ENCODE measurements at places on chromosomes 5 and 9. TPM values are rescaled to one million over a fixed set of nuclear protein-coding genes. Genes with fewer than 3 reads are reported as not detected.

Gene CDH6
- total RNA-seq: 3.1 TPM

Gene PCDHA12
- total RNA-seq: 0.23 TPM

Gene IL4
- total RNA-seq: not detected

Gene PCDHGB2
- total RNA-seq: 10.1 TPM

Gene C5orf58
- total RNA-seq: not detected

Gene HAVCR1
- 0.46 TPM for total RNA-seq

Gene IL33
- 154 TPM for total RNA-seq

Gene TRPM3
- 0.49 TPM for total RNA-seq

Gene GOLM1
- 55.2 TPM for total RNA-seq

Gene MRPS2
- 30.5 TPM for total RNA-seq

Gene C9orf153
- 0.12 TPM for total RNA-seq

Gene PTPDC1
- 26.0 TPM for total RNA-seq

Gene ARL14EPL
- not detected for total RNA-seq

Gene HIGD2A
- 71.2 TPM for total RNA-seq

Gene TEX48
- total RNA-seq: not detected

Gene LCP2
- total RNA-seq: 73.0 TPM

Gene SAXO1
- total RNA-seq: 0.40 TPM

Gene SEMA5A
- 23.4 TPM for total RNA-seq

Gene CNTNAP3
- 7.5 TPM for total RNA-seq

Gene BTNL9
- 23.5 TPM for total RNA-seq

Gene FXN
- total RNA-seq: 3.6 TPM

Gene RXRA
- 24.2 TPM for total RNA-seq

Gene PDCD1LG2
- 6.7 TPM for total RNA-seq

Gene SLC1A3
- 21.0 TPM for total RNA-seq

Gene CCL19
- 19.9 TPM for total RNA-seq

Gene PCDHB6
- total RNA-seq: 1.7 TPM

Gene ENTPD2
- 3.2 TPM for total RNA-seq

Gene SNAPC3
- 23.6 TPM for total RNA-seq

Gene FBLL1
- total RNA-seq: 1.1 TPM

Gene CCL28
- total RNA-seq: 6.4 TPM

Gene FYB1
- total RNA-seq: 33.9 TPM

Gene SLCO6A1
- total RNA-seq: not detected

Gene TRIM7
- total RNA-seq: 3.8 TPM

Gene PRRX2
- total RNA-seq: 2.2 TPM

Gene ITGA1
- total RNA-seq: 119 TPM

Gene WWC1
- 60.8 TPM for total RNA-seq

Gene PRR16
- total RNA-seq: 5.9 TPM

Gene ECM2
- 3.1 TPM for total RNA-seq

Gene ENTPD8
- total RNA-seq: 0.28 TPM

Gene IL31RA
- total RNA-seq: 0.21 TPM

Gene NMUR2
- total RNA-seq: not detected

Gene EFNA5
- 12.4 TPM for total RNA-seq

Gene C9orf50
- total RNA-seq: 0.15 TPM

Gene SPATA31C1
- not detected for total RNA-seq

Gene SNX18
- total RNA-seq: 43.4 TPM

Gene SOHLH1
- not detected for total RNA-seq

Gene C9orf85
- 17.3 TPM for total RNA-seq

Gene LEAP2
- 0.98 TPM for total RNA-seq

Gene FOXD4L5
- total RNA-seq: 0.25 TPM

Gene IFNA21
- not detected for total RNA-seq

Gene OMD
- total RNA-seq: 5.6 TPM

Gene C7
- 763 TPM for total RNA-seq

Gene SMIM15
- 50.3 TPM for total RNA-seq

Gene OTP
- total RNA-seq: not detected

Gene NEUROG1
- total RNA-seq: not detected

Gene IFNB1
- total RNA-seq: not detected

Gene ADAMTSL2
- total RNA-seq: 11.1 TPM
